ENCODE measurements at places on chromosomes 11 and 22. TPM values are rescaled to one million over a fixed set of nuclear protein-coding genes. Genes with fewer than 3 reads are reported as not detected.
A peak's percentile ranks its signal among the peaks of the same experiment; 100 is the strongest.

DNA sequence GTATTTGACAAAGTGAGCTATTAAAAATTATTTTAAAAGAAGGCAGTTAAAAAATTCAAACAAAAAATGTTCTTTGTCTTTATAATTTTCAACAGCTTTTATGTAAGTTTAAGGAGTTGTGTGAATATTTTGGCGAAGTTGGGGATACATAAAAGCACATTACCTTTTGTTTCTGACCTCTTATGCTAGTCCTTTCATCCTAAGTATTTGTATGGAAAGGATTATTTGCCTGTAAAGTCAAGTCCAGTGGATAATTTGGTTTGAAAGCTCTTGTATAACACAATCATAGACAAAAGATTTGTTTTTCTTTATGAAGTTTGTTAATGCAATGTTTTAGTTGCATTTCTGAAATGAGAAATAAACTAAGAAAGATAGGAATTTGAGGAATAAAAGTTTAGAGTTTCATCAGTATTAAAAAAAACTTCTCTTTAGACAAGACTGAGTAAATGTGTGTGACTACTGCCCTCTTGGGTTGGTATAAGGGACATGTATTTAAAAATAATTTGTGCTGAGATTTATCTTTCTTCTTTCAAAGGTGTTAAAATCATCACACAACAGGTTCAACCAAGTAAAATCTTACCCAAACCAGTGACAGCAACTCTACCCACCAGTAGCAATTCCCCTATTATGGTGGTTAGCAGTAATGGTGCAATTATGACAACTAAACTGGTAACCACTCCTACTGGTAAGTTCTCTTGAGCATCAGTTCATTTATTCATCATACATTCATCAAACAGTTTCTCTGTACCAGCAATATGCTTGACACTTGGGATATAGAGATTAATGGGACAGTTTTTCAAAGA is 68.2 kb downstream of the EMSY start:
- DNase-seq, result peak; percentile 31

GRCh38 chr11:72195518-72196270 is 3.8 kb downstream of the FOLR1 start:
- DNase-seq, result no peak

The TCN1 gene
- total RNA-seq, result not detected

DNA sequence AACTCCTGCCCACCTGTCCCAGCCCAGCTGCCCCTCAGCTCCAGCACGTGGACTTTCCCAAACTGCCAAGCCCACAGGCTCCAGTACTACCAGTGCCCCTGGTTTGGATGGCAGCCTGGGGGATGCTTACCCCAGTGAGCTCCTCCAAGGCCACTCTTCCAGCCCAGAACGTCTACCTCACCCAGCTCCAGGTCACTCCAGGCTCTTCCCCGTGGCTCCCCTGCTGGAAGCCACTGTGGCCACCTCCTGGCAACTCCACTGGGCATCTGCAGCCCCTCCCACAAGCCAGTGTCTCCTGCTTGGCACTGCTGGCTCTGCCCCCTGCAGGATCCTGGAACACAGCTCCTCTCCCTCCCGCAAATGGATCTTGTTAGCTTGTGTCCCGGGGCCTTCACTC is 29.3 kb downstream of the LMO1 start:
- DNase-seq, result peak; percentile 53

- peak; percentile 93 for DNase-seq
Observed at GRCh38 chr11:64025205-64025604, 10.5 kb upstream of the FLRT1 start.

DNA sequence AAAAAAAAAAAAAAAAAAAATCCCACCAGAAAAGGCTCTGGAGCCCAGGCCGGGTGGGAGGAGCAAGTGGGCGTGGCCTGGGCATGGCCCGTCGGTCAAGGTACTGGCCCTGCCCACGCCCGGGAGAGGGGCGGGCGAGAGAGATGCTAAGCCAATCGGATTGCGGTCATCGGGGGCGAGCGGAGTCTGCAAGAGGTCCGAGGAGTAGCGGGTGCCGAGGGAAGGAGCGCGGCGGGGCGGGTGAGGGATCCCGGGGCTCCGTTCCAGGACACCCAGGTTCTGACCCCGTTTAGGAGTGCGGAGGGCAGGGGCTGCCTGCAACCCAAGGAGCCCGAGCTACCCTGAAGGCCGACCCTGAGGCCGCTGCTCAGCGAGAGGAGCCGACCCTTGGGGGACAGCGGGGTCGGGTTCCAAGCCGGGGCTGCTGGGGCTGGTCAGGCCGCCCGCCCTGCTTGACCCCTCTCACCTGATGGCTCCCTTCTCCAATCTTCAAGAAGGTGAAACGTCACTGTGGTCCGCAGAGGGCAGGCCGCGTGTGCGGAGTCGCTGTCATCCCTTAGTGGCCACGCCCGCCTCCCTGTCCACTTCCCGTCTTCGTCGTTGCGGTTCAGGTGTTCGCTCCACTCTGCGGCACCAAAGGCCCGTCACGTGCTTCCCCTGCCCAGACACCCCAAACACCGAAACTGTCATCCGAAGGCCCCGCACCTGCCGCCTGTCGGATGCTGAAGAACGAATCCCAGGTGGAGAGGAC is 11.1 kb upstream of the TAB1 start:
- DNase-seq, result peak; percentile 99

The APOA1 gene
- total RNA-seq, result not detected

The APOC3 gene
- not detected for total RNA-seq

The MMP12 gene
- total RNA-seq, result not detected

The AQP11 gene
- total RNA-seq, result 1.7 TPM

The PKNOX2 gene
- 0.83 TPM for total RNA-seq
